ENCODE measurements at places on chromosomes 2 and 18.

- no peak for DNase-seq
Observed at GRCh38 chr2:8858264-8858663, 20.9 kb upstream of the KIDINS220 start.

- no peak for DNase-seq
Observed at GRCh38 chr2:634041-634440, 43.2 kb downstream of the TMEM18 start.

- DNase-seq: no peak
Observed at GRCh38 chr2:147451902-147452515, 392.8 kb upstream of the ACVR2A start.

GRCh38 chr2:105883911-105884694 lies 139.4 kb downstream of the NCK2 start:
- no peak for DNase-seq

DNA sequence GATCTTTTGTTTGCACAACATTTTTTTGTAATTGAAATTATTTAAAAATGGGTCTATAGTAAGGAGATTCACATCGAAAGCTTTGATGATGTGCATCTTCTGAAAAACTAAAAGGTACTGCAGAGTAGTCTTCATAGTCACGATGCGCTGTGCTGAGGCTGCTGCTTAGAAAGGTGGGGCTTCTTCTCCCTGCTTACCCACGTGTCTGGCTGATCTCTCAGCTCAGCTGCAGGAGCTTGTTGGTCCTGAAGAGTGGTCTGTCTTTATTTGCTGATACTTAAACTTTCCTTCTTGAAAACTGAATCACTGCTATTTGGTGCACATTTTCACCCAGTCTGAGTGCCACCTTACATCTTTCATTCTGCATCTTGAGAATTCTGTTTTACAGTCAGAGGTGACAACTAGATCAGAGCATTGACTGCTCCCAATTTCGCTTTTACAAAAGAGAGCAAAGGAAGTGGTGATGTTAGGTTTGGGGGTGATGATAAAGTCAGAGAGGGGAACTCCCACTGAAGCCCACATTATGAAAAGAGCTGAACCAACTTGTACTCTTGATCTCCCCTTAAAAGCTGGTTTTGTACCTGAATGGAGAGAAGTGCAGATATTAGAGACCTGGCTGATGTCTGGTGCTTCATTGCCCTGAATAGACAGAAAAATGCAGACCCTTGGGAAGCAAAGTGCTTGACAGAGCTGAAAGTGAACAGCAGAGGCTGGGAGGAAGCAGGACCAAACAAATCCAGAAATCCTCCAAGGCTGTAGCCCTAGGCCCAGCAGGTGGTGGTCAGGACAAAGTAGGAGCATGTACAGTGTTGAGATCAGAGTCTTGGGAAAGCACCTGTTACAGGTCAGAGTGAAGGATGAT lies 984.5 kb downstream of the TSN start:
- no peak for DNase-seq

- no peak for DNase-seq
Observed at GRCh38 chr2:71995067-71995665, 152.5 kb downstream of the CYP26B1 start.

DNA sequence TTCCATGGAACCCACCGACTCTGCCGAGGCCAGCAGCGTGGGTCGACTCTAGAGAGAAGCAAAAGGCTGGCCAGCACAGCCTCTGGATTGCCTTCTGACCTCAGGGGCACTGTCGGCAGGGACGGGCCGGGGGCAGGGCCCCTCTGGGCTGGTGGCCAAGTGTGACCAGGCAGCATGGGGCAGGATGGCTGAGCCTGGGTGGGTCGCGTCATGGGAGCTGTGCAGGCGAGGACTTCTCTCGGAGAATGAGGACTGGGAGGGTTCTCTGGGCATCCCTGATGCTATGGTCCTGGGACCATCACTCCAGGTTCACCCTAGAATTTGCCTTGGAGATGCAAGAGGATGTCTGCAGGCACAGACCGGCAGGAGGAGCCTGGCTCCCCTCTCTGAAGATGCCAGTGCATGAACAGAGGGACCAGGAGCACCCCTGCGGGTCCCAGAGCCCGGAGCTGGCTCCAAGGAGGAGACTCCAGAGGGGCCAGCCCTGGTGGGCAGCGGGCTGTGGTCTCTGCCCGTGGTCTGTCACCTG lies 289.2 kb downstream of the NDUFA10 start:
- DNase-seq: no peak

DNA sequence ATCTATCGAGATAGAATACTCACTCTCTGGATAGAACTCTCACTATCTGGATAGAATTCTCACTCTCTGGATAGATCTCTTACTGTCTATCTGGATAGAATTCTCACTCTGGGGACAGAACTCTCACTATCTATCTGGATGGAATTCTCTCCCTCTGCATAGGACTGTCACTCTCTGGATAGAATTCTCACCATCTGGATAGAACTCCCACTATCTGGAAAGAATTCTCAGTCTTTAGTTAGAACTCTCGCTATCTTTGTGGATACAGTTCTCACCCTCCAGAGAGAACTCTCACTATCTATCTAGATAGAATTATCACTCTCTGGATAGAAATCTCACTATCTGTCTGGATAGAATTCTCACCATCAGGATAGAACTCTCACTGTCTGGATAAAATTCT lies 16.5 kb downstream of the ABCG8 start:
- no peak for DNase-seq

DNA sequence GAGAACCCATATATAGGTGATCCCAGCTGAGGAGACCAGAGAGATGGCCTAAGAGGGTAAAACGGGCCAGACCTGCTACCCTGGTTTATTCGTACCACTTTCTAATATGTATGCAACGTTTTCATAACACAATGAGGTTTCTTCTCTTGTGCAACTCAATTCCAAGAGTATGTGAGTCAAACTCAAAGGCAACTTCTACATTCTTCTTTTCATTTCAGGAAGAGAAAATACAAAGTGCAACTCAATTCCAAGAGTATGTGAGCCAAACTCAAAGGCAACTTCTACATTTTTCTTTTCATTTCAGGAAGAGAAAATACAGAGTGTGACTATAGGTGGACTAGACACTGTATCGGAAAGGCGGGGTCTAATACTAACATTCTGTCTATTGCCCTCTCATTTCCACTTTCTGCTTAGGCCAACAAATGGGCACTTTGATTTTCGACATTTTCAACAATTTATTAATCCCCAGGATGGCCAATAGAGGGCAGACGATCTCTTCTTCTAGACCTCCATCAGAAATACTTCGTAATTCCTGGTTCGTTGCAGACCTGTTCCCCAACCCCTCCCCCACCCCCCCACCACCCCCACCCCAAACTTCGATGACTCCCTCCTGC lies 3.7 kb upstream of the CRIM1 start:
- DNase-seq: peak; percentile 48

DNA sequence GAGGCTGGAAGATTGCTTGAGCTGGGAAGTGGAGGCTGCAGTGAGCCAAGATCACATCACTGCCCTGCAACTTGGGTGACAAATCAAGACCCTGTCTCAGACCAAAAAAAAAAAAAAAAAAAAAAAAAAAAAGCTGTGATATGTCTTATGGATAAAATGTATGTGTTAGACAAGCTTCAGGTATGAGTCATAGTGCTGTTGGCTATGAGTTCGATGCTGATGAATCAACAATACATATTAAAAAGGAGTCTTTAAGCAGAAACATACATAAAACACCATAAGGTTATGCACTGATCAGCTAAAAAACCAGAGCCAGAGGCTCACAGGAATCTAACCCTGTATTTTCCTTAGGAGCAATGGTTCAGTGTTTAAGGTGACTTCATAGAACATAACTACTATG lies 332.3 kb downstream of the NCKAP5 start:
- no peak for DNase-seq

- DNase-seq: no peak
Observed at GRCh38 chr2:104375206-104375605, 478.7 kb upstream of the POU3F3 start.

DNA sequence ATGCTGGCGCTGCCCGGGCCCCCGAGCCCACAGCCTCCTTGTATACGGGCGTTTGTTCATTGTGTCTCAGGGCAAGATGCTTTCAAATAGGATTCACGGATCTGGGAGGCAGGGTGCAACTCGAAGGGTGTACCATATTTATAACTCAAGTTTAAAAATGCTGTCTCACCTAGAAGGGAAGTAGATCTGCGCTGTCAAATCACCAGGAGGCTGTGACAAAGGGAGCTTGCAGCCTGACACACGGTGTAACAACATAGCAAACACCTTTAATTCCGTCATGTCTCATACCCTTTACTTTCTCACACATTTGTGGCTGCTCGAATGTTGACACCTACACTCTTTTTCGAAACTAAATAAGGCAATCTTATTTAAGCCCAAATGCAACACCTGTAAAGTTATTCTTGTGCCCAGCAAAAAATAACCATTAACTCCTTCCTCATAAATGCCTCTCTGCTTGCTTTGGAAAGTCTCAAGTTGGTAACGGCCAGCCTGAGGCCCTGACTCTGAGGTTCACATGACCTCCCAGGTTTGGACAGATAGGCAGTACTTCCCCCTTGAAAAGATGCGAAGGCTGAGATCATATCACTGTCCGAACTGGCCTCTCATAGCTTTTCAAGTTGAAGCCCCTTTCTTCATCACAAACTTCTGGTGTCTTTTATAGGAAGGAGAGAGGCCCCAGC lies 11.6 kb downstream of the ZEB2 start:
- no peak for DNase-seq

GRCh38 chr2:222946700-222947287 lies 86.0 kb downstream of the ACSL3 start:
- DNase-seq: no peak

GRCh38 chr2:1854729-1855547 lies 110.6 kb upstream of the PXDN start:
- no peak for DNase-seq

- peak; percentile 97 for DNase-seq
Observed at GRCh38 chr2:42967959-42968674, 175.7 kb upstream of the HAAO start.

All from fibroblast of gingiva (primary cell).